ENCODE measurements at places on chromosomes 1 and 21.

GRCh38 chr21:15706696-15707095 is 23.1 kb upstream of the USP25 start:
- DNase-seq: no peak

DNA sequence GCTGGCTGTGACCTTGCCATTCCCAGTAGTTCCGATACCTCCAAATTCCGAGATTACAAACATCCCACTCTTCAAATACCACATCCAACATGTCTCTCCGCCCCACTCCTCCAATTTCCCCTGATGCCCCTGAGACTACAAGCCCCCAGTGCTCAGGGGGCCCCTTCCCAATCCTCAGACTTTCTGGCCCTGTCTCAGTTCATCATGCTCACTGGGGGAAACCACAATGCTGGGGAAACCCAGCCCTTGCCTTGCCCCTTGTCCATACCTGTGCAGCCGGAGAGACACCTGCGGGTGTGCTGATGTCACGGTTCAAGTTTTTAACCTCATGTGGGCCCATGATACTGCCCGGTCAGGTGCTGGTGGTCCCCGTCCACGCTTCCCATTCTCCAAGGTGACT is 226.6 kb downstream of the CAMTA1 start:
- no peak for DNase-seq

DNA sequence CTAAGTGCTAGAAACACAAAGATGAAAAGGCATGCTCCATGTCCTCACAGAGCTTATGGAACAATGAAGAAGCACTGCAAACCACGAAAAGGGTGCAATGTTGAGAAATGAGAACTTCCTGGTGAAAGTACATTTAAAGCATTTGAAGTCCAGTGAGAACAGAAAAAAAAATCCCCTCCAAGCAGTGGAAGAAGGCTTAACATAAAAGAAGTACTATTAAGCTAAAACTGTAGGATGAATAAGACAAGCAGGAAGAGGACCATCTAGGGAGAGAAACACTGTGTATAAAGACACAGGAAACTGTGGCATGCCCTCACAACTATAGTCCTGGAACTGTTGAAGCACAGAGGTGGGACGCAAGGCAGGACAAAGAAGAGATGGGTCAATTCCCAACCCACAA is 10.0 kb downstream of the TP53BP2 start:
- no peak for DNase-seq

- no peak for DNase-seq
These were observed 360.5 kb downstream of the HLX start for GRCh38 chr1:221239792-221240191.

DNA sequence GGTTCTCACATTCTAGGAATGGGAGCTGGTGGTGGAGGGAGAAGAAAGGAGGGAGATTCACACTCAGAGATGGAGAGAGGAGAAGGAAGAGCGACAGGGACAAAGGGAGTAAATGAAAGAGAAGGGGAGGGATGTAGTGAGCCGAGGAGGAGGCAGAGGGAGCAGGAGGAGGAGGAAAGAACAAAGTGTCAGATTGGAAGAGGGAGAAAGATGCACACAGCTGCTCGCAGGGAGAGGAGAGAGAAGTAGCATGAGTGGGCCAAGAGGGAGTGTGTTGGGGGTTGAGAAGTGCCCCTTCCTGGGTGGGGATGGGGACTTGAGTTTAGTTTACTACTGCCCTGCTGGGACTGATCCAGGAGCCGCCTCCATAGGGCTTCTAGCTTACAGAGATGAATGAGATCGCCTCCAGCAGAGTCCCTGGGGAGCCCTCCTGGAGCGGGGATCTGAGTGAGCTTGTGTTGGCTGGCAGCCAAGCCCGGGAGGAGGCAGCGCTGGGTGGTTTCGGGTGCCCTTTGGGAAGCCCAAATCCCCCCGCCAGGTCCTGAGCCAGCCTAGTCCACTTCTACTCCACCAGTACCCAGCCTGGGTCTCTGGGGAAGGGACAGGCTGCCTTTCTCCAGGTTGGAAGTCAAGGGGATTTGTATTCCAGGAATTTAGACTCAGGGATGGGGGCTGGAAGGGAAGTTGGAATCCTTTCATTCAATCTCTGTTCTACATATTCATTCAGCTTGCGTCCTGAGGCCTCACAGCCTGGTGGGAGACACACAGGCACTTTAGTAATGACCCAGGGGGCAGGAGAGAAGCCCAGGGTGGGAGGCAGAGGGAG is 20.9 kb downstream of the PTPRU start:
- no peak for DNase-seq

- DNase-seq: no peak
These were observed 47.4 kb upstream of the WNT4 start for GRCh38 chr1:22190251-22190650.

Measured in tibial nerve (tissue), 4 donors.